ENCODE measurements at places on chromosomes 12 and 14.
A peak's percentile ranks its signal among the peaks of the same experiment; 100 is the strongest.

- DNase-seq: no peak
Measured at GRCh38 chr12:24754690-24755638, 193.9 kb downstream of the BCAT1 start.

GRCh38 chr12:27493260-27493940 lies 30.6 kb upstream of the PPFIBP1 start:
- no peak for DNase-seq

DNA sequence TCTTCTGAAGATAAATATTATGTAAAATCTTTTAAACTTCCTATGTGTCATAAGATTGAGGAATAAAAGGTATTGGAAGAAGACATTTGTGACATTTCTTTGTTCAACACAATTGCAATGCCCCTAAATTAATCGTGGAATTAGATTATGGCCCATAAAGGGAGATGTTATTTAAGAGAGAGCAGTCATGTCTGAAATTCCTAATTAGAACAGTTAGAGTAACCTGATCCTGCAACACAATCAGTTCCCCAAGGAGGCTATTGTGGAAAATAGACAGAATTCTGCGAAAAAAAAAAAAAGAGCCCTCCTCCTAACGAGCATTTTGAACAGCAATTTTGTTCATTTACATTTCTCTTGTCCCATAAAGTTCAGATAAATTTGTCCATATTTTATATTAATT lies 339.5 kb downstream of the PAWR start:
- DNase-seq: no peak

DNA sequence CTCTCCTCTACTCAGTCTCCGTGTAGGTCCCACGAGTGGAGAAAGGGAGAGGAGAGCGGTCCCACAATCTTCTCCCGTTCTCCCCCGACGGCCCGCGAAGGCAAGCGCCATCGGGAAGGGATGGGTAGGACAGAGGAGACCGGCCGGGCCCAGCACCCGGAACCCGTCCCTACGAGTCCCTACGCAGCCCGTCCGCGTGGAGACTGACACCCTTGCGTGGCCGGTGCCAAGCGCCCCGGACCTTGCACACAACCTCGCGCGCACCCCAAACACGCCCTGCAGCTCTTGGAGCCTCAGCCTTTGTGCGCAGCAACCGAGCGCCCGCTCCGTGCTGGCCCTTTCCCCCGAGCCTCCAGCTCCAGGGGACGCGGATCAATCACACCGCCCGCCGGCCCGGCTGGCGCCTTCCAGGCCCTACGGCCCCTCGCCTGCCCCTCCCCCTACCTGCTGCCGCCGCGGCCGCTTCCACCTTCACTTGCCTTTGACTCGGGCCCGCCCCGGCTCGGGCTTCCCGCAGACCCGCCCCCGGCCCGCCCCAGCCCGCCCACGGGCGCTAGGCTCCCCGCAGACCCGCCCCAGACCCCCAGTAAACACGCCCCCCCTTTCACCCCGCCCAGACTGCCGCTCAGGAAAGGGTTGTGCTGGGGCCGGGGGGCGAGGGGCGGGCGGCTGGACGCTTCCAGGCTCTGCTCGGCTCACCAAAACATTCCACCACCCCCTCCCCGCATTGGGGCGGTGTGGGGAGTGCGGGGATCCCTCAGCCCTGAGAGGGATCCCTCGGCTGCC lies at the start of gene NDRG2:
TSS of gene NDRG2 (minus strand) at position 477 of the 786 bp plus-strand sequence. CDS start 1,746 bp downstream, outside the sequence.
- peak; percentile 29 for DNase-seq

DNA sequence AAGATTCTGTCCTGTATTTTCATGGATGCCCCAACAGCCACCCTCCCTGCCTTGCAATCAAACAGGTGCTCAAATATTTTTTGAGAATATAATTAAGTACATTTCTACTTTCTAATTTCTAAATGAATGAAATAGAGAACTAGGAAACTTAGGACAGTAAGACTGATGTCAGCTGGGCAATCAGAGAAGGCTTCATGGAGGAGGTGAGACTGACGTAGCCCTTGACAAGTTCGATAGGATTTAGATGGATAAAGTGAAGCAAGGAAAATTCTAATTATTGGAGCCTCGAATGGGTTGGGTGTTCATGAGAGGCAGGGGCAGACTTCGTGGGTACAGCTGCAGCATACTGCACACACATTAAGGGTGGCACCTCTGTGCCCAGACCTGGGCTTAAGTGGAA lies 36.0 kb downstream of the NINJ2 start:
- DNase-seq: no peak

- DNase-seq: peak; percentile 96
Measured at GRCh38 chr12:124939421-124940142, 25.1 kb upstream of the UBC start.

DNA sequence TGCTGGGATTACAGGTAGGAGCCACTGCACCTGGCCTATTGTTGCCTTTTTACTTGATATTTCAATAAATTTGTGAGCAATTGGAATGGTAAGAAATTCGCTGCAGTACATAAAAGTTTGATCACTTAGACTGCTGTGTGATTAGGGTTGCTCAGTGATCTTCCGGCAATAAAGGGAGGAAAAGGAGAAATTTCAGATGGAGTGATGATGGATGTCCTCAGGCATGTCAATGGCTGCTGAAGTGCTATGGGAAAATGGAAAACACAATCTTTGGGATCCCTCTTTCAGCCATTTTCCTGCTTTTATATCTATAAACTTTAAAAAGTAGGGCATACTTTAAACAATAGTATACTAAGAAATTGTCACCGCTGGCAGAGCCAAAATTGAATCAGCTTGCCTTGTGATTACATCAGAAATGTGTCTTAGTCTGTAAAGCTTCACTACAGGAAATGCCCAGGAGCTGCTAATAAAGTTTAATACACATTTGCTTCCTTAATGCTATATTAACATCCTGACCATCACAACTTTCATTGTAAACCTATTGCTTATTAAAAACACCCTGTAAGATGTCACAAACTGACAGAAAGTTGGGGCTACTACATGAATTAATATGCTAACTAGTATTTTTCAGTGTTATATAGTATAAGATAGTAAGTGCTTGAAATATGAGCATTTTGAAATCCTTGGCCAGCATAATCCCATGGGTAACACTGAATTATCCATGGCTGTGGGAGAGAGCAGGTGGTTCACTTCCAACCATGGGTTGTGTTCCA lies 13.7 kb upstream of the FBXL14 start:
- DNase-seq: no peak

GRCh38 chr12:4293299-4293965 lies 19.9 kb downstream of the CCND2 start:
- no peak for DNase-seq

DNA sequence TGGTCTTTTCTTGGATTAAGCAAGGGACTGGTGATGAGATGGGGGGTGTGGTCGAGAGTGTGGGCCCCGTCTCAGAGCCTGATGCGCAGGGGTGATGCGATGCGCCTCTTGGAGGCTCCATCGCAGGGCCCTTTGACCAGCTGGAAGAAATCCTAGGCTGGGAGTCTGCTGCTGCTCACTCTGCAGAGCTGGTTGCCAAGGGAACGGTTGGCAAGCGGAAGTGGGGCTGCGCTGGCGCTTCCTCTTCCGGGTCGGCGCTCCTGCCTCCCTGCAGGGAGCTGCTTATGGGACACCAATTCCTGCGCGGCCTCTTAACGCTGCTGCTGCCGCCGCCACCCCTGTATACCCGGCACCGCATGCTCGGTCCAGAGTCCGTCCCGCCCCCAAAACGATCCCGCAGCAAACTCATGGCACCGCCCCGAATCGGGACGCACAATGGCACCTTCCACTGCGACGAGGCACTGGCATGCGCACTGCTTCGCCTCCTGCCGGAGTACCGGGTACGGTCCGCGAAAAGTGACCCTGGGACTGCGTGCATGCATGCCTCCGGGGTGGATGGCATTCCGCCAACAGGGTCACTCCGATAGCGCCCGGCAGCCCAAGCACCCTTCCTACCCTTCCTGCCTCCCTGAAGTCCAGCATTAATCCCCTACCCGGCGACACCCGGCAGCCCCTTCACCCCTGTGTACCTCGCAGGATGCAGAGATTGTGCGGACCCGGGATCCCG lies at the start of gene MYG1:
TSS of gene MYG1 (plus strand) at position 242 of the 727 bp plus-strand sequence. CDS start at position 285, 43 bp downstream.
- peak; percentile 63 for DNase-seq

GRCh38 chr12:29320295-29321085 lies 60.5 kb downstream of the ERGIC2 start:
- no peak for DNase-seq

- DNase-seq: no peak
Measured at GRCh38 chr14:92513966-92514843, 624 bp downstream of the RIN3 start.

GRCh38 chr12:51403681-51404136 lies 12.5 kb upstream of the GALNT6 start:
- DNase-seq: no peak

DNA sequence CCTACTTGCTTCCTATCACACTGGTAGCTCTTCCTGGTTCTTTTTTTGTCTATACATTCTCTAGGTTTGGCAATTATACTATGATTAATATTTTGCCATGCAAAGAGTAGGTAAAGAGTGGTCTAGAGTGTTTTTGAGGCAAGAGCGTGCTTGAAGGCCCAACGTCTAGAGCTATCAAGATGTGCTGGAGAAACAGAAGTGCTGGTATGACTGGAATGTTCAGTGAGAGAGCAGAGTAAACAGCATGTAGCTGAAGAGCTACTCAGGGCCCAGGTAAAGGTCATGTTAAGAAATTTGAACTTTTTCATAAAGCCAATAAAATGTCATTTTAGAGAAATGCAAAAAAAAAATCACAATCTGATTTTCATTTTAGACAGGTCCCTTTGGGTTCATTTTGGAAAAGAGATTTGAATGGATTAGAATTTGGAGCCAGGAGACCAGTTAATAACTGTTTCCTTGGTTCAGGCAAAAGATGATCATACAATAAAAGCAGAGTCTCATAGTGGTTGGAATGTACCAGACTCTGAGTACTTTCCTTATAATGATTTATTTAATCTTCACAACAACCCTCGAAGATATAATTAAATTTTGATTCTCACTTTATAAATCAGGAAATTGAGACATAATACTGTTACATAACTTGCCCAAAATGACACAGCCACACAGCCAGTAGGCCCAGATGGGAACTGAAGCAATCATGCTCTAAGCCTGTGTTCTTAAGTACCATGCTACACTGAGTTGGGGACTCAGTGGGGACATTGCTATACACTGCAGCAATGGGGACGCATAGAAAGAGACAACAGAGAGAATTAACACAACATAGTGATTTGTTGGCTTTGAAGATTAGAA lies 350.1 kb downstream of the NELL2 start:
- DNase-seq: no peak

GRCh38 chr12:47545938-47546609 lies 159.8 kb downstream of the RPAP3 start:
- no peak for DNase-seq

DNA sequence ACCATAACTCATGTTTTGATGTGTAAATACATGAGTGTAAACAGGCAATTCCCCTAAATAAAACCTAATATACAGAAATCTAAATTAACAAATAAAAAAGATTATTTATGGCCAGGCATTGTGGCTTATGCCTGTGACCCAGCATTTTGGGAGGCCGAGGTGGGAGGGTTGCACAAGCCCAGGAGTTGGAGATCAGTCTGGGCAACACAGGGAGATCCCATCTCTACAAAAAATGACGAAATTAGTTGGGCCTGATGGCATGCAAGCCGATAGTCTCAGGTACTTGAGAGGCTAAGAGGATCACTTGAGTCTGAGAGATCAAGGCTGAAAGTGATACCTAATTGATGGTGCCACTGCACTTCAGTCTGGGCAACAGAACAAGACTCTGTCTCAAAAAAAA lies 48.7 kb downstream of the BCAT1 start:
- DNase-seq: no peak
